ENCODE measurements at places on chromosomes 12 and 14. TPM values are rescaled to one million over a fixed set of nuclear protein-coding genes. Genes with fewer than 3 reads are reported as not detected.

DNA sequence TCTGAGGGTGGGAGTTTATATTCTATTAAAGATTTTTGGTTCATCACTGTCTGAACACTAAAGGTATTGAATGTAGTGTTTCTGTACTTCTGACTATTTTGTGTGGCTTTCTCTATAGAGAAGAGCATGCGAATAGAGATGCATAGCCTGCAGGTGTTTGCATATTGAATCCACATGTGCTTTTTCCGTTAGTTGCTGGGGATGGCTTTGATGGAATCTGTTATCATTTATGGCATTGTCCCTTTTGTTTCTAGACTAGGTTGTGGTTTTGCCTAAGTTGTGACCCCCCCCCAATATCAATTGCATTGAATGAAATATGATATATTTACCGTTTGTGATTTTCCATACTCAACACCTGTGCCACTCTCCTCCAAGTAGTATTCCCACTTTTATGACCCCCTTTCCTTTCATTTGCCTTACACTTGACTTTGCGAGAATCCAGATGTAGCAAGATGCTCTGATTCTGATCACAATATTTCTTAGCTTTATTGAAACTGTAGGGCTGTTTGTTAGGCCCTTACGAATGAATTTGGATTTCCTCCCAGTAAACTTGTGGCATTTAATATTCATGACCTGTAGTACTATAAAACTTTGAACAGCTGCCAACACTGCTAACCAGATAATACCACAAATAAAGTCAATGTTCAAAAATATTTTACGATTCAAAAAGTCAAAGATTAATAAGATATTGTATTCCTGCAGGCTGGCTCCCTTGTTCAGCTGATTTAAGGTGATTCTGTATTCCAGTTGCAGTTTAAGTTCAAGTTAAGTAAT lies 176.4 kb downstream of the TMTC2 start:
- no peak for DNase-seq

CTSG gene
- total RNA-seq, result not detected

DNA sequence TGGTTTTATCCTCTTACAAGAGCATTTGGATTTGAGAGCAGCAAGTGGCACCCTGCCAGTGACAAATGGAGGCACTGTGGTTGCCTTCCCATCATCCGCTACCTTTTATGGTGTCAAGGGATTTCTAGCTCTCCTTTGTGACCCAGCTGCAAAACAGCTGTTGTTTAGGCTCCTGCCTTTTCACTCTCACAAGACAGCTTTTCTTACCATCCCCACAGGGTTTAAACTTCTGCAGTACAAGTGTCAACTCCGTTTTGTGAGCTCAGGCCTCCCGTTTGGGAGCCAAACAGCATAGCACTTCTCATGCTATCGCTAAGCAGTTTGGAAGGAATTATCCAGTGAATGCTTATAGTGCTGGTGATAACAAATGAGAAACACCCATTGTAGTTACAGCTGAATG lies 331.4 kb downstream of the TMTC2 start:
- no peak for DNase-seq

GRCh38 chr12:48969833-48970701 lies 1.5 kb downstream of the WNT10B start:
- DNase-seq, result peak; percentile 70
